AG04449 (cell line): ENCODE measurements at places on chromosomes 12 and 14.

DNA sequence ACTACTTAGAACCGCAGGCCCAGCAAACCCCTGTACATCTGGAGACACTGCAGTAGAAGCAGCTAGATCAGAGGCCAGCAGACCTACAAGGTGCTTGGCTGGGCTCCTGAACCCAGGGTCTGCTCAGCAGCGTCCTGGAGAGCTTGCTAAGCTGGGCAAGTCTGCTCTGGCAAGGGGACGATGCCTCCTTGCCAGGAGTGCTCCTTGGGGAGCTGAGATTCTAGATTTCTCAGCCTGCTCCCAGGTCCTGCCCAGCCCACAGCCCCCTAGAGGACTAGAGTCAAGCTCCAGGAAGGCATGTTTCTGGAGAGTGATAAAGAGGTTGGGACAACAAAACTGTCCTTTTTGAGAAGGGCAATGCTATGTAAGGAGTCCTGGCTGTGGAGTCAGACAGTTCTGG lies 60.3 kb downstream of the HSPB8 start:
- DNase-seq, result no peak

DNA sequence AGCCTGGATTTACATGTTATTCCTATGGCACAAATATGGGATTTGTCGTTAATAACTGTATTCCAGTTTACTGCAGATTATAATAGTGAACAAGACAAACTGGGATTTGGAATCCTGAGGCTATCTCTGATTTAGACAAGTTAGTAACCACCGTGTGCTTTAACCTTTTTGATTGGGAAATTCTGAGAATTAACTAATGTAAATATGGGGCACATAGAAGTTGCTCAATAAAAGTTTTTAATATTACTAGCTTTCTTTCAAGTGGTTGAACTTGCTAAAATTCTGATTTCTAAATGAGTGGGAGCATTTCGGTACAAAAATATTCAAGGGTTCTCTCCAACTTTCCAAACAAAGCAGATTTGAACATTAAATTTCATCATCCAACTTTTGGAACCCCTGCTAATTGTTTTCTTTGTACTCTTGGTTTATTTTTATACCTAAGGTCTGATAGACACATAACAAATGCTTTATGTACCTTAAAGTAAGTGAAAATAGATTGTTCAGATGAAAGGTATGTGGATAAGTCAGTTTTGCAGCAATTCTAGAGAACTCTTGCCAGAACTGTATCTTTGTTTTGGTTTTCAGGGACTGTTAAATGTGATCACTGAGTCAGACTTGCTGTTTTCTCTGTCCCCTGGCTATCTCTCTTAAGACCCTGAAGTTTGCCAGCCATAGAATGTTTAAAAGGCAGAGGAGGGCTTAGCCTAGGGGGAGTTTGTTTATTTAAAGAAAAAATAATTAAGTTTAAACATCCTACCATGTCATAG lies 57.5 kb downstream of the FRS2 start:
- DNase-seq, result no peak

GRCh38 chr12:104643819-104644669 lies 187.3 kb downstream of the CHST11 start:
- no peak for DNase-seq

GRCh38 chr12:94560431-94561221 lies 89.7 kb downstream of the TMCC3 start:
- DNase-seq, result no peak

- no peak for DNase-seq
Observed at GRCh38 chr14:37865719-37866549, 270.5 kb downstream of the TTC6 start.

GRCh38 chr12:6208130-6208529 lies 7.9 kb downstream of the CD9 start:
- no peak for DNase-seq

DNA sequence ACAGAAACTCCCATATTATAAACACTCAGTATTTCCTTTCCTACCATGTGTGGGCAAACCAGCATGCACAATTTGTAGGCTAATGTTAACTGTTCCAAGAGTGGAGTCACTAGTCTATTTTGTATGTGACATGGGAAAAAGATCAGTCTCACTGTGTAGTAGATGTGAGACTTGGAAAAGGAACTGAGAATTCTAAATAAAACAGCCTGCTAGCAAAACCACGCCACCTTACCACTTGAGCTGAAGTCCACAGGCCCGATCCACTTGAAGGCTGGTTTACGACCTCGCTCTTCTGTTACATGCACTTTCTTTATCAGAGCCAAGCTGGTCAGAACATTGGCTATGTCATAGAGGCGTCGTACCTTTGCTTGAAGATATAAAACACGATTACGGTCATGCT lies 22.5 kb downstream of the E2F7 start:
- no peak for DNase-seq

DNA sequence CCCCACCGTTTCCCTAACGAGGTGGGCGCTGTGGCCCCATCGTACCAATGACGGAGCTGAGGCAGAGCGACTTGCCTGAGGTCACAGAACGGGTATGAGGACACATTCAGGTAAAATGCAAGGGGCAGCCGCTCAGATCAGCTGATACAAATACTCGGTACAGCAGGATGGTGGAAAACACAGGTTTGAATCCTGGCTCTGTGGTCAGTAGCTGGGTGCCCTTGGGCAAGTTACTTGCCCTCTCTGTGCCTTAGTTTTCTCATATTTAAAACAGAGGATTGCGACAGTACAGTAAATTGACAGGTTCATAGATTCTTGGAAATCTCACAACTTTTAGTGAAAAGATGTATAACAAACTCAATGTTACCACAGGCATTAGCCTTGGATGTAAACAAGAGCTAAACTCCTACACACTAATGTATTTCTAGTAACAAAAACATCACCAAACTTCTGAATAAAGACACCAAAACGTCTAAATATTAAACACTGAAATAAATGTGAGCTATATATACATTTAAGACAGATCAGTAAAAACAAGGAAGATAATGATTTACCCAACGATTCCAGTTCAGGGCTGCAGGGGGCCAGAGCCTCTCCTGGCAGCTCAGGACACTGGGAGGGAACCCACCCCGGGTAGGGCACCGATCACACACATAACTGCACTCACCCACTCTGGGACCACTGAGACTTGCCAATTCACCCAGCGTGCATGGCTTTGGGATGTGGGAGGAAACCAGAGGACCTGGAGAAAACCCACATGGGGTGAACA lies 128.4 kb downstream of the RBM19 start:
- no peak for DNase-seq
